Foreskin melanocyte (primary cell): ENCODE measurements at places on chromosomes 16 and 17.
A peak's percentile ranks its signal among the peaks of the same experiment; 100 is the strongest.

DNA sequence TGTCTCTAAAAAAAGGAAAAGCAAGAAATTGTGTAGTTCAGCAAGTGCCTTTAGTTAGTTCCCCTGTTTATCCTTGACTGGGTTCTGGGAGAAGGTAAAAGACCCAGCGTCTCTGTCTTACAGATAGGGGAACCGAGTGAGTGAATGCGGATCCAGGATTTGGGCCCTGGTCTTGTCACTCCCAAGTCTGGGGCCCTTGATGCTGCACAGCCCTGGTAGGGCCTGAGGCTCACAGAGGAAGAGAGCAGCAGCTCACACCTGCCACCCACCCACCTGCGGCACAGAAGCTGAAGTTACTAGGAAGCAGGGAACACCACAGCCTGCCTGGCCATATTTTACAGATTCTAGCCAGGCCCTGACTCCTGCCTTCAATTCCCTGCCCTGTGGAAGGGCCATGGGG is 22.2 kb downstream of the LASP1 start:
- DNase-seq, result no peak

DNA sequence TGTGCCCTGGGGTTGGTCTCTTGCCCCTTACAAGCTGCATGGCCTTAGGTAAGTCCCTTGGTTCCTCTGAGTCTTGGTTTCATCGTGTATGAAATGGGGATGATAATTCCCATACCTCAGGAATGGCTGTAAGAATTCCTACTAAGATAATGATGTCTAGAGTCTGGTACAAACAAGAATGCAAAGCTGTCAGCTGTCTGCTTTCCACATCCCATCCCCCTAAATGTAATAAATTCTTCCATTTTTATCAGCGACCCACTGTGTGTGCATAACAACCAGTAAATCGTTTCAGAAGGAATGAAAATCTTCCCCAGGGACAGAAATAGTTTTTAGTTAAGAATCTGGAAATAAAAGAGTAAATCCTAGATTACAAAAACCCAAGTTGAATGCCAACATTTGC is 95.4 kb downstream of the CPPED1 start:
- DNase-seq, result no peak

GRCh38 chr16:88456356-88457292 is 3.5 kb downstream of the ZFPM1 start:
- DNase-seq, result no peak

- DNase-seq, result no peak
Measured at GRCh38 chr17:17809531-17810083, 27.2 kb downstream of the SREBF1 start.

- DNase-seq, result no peak
Measured at GRCh38 chr17:4375039-4375748, 8.7 kb upstream of the UBE2G1 start.

- DNase-seq, result no peak
Measured at GRCh38 chr17:21299981-21300600, 15.6 kb downstream of the MAP2K3 start.

DNA sequence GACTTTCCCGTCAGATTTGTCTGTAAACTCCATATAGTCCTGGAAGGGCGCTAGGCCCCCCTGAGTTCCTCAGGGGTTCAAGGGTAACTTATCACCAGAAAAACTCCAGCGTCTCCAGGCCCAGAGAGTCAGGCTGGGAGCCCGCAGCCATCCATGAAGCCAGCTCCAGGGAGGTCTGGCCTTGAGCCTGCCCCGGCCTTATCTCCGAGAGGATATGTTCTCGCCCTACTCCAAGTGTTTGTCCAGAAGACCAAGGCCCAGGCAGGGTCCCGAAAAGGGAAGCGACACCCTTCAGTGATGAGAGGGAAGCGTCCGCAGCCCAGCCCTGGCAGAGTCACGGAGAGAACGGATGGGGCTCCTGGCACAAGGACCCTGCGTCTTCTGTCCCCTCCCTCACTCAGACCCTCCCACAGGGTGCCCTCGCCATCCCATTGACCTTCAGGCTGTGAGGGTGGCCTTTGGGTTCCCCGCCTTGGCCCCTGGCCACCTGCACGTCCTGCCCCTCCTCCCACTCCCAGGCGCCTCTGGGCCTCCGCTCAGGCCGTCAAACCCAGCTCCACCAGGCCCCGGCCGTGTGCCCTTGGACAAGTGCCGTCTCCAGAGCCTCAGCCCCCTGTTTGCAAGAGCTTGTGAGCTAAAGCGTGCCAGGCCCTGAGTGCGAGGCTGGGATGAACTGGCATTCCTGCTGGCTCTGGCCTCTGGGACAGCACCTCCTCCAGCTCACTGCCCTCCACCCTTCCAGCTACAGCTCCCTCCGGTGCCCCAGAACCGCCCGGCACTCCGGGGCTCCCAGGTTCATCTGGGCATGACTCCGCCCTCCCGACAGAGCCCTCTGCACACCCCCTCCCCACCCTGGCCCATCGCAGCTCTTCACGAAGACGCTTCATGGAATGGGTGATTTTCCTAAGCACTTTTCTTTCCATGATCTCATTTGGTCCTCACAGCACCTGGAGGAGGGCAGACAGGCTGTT is 83.4 kb downstream of the ZDHHC7 start:
- DNase-seq, result no peak

DNA sequence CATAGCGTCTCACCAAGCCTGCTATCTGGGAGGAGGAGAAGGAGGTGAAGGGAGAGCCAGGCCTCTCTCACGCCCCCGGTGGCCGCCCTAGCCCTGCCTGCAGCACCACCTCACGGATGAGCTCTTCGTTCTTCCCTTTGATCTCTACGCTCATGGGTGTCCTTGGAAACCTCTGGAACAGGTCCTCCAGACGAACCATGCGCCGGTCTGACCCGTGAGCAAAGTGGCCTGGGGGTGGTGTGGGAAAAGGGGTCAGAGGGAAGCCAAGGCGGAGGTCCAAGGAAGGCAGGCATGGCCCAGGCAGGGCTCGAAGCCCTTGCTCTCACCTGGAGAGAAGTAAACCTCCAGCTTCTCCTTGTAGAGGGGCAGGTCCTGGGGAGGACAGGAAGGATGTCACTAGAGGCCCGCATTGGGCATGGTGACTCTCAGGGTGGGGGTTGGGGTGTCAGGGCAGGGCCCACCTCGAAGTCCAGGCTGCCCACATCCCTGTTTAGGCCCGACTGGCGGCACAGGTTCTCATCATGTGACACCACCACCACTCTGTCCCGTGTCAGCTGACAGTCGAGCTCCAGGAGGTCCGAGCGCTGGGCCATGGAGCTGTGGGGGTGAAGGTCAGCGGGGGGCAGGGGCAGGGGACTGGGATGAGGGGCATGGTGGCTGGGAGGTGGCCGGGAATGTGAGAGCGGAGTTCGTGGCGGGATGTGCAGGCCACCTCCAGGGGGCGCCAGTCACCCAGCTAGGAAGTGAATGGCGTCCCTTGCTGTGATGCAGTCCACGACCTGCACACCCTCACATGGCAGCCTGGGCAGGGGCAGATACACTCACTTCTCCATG is 923 bp downstream of the GDPD3 start:
- DNase-seq, result no peak

GRCh38 chr16:63975669-63976068 is 1146.2 kb downstream of the CDH11 start:
- no peak for DNase-seq

GRCh38 chr17:47077576-47077975 is 98.5 kb upstream of the RPRML start:
- DNase-seq, result no peak

GRCh38 chr17:45364531-45365390 is 47.9 kb upstream of the MAP3K14 start:
- no peak for DNase-seq

DNA sequence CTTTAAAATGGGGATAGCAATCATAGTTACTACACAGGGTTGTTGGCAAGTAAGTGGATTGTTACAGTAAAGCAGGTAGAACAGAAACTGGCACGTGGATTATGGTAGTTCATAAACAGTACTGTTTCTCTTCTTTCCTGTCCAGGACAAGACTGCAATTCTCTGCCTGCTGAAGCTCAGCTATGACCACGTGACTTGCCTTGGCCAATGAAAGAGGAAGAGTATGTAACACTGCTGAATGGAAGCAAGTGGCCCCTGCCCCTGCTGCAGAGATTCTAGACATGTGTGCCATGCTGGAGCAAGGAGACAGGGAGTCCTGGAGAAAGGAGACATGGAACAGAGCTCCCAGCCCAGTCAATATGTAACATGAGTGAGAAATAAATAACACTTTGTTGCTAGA is 66.6 kb upstream of the TOX3 start:
- DNase-seq, result no peak

DNA sequence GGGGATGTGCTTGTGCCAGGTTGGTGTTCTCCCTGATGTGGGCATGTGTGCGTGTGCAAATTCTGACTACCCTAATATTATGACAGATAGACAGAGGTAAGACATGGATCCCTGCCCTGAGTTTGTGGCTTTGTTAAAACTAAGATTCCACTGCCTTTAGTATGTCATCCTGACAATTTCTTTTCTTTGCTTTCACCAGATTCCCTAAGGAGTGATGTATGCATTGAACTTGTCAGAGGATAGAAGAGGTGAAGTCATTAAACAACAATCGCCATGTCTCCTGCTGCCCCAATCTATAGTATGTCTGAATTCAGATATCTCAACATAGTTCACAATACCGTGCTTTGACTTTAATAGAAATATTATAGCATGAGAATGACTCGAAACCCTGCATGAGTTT is 137.1 kb upstream of the ELAC2 start:
- no peak for DNase-seq

DNA sequence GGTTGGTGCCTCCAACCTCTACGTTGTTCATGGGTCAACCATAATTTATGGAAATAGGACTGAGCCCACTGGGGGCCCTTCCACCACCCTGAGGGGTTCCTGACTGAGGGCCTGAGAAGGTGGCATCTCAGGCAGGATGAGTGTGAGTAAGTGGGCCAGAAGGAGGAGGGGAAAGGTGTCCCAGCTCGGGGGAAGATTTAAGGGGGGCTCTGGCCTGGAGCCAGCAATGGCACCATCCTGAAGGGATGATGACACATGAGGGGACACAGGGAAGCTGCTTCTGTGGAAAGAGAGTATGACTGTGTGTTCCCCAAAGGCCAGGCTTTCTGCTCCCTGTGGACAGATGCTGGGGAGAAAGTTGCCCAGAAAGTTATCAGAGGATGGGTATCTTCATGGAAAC is 18.7 kb downstream of the MYL4 start:
- no peak for DNase-seq

DNA sequence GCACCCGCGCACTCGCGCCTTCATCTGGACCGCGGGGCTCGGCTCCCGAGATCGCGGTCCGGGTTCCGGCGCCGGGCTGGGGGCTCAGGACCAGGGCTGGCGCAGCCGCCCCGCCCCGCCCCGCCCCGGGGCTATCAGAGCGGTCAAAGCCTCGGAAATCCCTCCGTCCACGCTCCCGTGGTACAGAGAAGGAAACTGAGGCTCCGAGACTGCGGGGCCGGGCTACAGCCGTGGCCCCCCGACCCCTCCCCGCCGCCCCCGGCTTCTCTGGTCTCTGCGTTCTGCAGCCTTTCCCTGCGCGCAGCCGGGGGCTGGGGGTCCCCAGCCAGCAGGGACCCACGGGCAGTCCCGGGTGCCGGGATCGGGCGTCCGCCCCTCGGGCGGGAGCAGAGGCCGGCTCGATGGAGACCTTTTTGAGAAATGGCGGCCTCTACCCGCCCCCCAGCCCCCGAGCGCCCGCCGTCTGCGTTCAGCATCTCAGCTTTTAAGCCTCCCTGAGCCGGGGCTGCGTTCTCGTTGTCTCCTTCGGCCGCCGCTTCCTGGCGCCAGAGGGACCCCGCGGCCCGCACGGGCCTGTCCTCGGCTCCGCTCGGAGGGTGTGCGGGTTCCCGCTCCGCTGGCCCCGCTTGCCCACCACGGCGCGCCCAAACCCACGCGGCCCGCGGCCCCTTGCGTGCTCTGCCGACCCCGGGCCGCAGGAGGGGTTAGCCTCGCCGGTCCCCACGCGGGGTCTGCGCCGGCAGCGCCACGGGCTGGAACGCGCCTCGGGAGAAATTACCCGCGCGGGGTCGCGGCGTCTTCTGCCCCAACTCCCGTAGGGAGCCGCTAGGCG is 1.5 kb upstream of the NPTX1 start:
- DNase-seq, result no peak

DNA sequence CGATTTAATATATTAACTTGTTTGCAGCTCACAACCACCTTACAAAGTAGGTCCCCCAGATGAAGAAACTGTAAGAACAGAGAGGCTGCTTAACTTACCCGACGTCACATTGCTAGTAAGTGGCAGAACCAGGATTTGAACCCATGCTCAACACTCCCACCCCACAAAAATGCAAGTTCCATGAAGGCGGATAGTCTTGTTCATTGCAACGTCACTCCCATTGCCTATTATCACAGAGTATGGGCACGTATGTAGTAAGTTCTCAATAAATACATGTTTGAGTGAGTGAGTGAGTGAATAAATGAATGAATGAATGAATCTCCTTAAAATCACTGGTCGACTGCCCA is 1.1 kb downstream of the USP31 start:
- no peak for DNase-seq

GRCh38 chr16:87849419-87850008 is 19.8 kb downstream of the SLC7A5 start:
- no peak for DNase-seq

- no peak for DNase-seq
Measured at GRCh38 chr16:59688006-59688405, 953.9 kb upstream of the GOT2 start.

GRCh38 chr16:84303023-84303422 is 8.3 kb downstream of the WFDC1 start:
- DNase-seq, result peak; percentile 95

DNA sequence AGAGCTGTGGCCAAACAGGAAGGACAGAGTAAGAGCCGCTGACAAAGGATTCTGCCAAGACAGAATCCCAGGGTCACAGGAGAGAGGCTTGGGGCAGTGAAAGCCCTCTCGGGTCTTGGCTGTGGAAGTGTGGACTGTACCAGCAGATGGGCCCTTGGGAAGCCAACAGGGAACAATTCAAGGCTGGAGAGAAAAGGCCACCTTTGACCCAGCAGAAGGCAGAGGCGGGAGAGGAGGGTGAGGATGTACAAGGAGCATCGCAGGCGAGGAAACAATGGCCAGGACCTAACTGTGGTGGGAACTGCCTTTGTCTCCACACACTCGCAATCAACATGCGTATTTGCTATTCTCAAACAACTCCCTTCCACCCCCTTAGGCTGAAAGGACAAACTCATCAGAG is 15.7 kb downstream of the CARHSP1 start:
- DNase-seq, result no peak

GRCh38 chr17:42079541-42079940 is 18.7 kb downstream of the ZNF385C start:
- no peak for DNase-seq

- DNase-seq, result peak; percentile 39
Measured at GRCh38 chr17:36533935-36534839, 481 bp downstream of the MYO19 start.

DNA sequence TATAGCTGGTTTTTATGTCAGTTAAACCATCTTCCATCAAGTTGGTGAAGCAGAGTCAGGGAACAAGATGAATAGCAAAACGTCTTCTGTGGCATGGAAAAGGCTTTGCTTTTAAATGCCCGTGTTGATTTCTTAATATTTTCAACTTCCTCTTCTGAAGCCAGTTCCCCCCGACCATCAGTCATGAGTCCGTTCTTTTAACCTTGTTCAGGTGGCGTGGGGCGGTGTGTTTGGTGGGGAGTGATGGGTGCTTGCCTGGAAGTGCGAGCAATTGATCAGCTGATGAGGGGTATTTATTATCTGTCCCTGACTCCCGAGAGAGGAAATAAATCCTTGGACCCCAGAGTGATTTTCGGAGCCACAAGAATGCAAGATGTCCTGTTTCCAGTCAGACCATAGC is 147.1 kb downstream of the WWOX start:
- DNase-seq, result no peak

- no peak for DNase-seq
Measured at GRCh38 chr16:2243031-2243528, 6.8 kb downstream of the DNASE1L2 start.
